Stimulated activated CD8-positive, alpha-beta memory T cell treated with anti-CD3 and anti-CD28 coated beads, Interleukin-2, amount 100 ng/mL, for 48 hours (primary cell): ENCODE measurements at places on chromosomes 5 and 9.
A peak's percentile ranks its signal among the peaks of the same experiment; 100 is the strongest.

GRCh38 chr5:20574576-20574975 is 586.6 kb upstream of the CDH18 start:
- DNase-seq, result no peak

DNA sequence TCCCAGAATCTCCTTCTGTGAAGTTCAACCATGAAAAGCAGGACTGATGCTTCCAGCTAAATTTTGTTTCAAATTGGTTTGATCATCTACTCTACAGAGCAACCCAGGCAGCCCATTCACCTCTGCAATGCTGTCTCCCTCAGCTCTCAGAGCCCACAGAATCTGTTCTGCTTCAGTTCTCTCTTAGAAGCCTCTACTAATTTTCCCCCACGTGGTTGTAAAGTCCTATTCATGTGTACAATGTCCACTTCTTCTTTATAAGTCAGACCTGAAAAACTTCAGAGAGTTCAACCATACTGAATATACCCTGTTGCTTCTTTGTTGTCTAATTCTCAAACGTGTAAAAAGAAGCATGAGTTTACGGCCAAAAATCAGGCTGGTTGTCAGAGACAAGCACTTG is 21.3 kb upstream of the FAM13B start:
- DNase-seq, result no peak

DNA sequence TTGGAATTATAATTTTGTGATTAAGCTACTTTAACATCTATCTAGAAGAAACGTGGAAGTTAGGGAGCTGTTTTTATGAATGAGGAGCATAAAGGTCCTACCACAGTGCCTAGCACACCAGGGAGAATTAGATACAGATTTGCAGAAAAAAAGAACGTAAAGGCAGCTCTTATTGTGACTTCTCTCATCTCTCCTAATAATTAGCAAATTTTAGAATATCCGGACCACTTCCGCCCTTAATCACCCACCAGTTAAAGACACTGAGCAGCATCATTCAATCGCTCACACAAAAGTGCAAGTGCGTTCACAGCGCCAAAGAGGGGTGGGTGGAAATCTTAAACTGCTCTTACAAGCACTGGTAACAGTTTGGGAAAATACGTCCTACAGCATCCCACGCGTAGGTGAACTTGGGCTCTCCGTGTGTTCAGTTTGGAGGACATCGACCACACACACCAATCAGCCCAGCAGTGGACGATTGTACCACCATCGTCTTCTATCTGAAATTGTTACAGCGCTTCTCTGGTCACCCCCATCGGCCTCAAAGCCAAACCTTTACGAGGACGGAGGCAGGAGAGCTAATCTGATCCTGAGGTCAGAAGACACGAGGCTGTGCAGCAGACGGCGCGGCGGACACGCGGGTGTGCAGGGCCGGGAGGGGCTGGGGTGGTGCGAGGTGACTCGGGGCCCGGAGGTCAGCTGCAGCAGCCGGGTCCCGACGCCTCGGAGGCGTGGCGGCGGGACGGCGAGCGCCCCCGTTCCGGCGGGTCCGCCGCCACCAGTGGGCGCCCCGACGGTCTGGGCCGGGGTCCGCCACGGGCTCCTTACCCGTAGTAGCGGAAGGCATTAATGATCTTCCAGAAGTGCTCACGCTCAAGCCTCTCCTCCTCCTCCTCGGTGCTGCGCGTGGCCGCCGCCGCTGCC is 646 bp downstream of the CARNMT1 start:
- peak; percentile 31 for DNase-seq

DNA sequence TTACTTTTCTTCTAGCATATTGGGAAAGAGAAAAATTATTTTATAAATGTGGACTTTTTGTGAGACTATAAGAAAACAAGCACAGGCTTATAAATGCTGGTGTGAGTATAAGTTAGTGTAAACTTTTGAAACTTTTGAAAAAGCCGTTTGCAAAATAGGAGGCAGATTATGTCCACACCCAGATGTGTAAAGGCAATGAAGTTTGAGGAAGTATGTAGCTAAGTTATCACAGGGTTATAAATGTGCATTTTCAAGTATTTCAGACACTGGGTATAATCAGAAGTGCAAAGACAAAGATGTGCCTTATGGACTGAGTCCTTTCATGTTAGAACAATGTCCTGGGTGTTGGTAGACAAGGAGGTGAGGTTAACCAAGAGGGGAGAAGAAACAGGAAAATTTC is 85.5 kb downstream of the ANXA1 start:
- DNase-seq, result no peak

GRCh38 chr5:124678922-124679519 is 67.4 kb downstream of the ZNF608 start:
- no peak for DNase-seq

GRCh38 chr5:176609724-176610434 is at the start of gene GPRIN1:
TSS of gene GPRIN1 (minus strand) at chr5:176610156. CDS start at chr5:176599834, 10,322 bp downstream.
- peak; percentile 43 for DNase-seq

- no peak for DNase-seq
Measured at GRCh38 chr9:100099722-100100042, 639 bp downstream of the INVS start.

DNA sequence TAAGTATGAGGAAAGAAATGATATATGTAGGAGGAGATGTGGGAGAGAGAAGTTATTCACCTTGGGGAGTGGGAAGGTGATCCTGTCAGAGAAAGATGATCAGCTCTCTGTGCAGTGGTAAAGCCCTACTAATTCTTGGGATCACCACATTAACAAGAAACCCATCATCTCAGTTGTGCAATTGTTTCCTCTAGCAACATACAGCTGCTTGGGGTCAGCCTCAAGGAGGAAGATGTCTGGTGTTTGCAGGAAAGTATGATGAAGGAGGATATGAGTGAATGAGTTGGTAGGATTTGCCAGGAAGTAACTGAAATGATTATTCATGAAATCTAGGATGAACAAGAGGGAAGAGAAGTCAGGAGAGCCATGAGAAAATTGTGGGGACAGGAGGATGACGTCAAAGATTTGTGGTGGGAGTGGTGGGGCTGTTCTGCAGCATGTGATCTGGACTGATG is 50.1 kb downstream of the TNFSF8 start:
- DNase-seq, result no peak

GRCh38 chr9:98883276-98883675 is 60.4 kb upstream of the COL15A1 start:
- no peak for DNase-seq

DNA sequence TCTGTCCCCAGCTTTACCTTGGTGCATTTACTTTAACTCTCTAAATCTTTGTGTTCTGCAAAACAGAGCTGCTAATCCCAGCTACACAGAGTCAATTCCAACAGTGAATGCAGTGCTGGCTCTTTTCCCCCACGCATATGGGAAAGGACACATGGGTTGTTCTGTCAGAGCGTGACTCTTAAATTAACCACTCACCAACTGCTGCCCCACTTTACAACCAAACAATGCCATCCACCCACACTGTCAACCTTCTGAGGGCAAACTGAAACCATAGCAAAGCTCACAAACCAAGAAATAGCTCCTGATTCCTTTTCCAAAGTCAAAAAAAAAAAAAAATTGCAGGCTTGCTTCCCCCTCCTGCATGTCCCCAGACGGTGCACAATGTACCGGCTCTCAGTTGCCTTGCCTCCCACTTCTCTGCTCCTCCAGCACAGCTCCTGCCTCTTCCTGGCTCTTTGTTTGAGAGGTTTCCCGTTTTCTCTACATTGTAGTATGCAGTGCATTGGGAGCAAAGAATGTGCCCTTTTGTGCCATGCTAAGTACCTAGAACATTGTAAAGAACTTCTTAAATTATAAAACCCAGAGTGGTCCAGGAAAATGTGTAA is 151.5 kb upstream of the DAPK1 start:
- no peak for DNase-seq

GRCh38 chr5:135999406-136000139 is 29.2 kb upstream of the TGFBI start:
- DNase-seq, result no peak

DNA sequence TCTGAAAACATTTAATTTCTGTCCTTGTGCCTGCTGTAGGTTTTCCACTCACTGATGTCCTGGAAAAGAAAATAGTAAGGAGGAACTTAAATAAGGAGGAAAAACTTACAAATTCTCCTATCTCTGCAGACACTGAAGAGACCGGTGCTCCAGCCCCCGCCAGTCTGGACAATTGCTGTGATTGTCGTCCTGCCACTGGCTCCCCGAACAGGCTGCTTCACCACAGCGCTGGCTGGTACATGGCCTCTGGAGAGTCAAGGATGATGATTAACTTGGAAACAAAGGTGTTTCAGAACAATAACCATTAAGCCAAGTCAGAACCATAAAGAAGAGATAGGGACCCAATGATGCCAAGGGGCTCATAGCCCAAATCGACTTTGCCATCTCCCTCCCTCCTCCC is 7.3 kb downstream of the PLAC8L1 start:
- DNase-seq, result no peak

DNA sequence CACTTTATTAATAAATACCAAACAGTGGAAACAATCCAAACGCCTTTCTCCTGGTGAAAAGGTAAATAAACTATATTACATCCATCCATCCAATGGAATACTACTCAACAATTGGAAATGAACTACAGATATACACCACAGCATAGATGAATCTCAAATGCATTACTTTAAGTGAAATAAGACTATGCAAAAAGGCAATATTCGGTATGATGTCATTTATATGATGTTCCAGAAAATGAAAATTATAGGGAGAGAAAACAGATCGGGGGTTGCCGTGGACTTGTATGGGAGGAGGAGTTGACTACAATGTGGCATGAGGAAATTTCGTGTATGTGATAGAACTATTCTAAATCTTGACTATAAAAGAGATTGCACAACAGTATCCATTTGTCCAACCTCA is 27.5 kb upstream of the SLIT3 start:
- DNase-seq, result no peak

DNA sequence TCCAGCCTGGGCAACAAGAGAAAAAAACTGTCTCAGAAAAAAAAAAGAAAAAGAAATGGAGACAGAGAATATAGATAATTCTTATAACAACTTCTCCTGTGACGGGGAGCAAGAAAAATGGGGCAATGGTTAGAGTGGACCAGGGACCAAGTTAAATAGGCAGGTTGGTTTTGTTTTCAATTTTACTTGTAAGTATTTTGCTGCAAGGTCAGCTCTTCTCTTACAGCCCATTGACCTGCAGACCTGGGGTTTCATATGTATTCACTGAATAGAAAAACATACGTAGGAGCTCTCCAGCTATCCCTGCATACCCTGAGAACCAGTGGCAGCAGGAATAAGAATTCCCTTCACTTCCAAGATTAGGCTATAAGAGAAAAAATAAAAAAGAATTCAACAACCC is 29.2 kb upstream of the IL13 start:
- no peak for DNase-seq

GRCh38 chr5:149714877-149715502 is 15.1 kb upstream of the PPARGC1B start:
- no peak for DNase-seq

DNA sequence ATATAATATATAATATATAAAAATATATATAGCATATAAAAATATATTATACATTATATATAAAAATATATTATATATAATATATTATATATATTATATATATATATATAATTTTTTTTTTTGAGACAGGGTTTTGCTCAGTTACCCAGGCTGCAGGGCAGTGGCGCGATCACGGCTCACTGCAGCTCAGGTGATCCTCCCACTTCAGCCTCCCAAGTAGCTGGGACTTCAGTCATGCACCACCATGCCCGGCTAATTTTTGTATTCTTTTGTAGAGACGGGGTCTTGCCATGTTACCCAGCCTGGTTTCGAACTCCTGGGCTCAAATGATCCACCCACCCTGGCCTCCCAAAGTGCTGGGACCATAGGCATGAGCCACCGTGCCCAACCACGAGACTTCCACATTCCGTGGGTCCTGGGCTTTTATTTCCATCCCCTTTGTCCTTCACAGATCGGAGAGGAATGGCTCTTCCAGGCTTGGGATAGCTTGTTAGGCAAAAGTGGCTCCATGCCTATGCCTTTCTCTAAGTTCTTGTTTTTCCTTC is 62.0 kb upstream of the IER5L start:
- DNase-seq, result no peak

DNA sequence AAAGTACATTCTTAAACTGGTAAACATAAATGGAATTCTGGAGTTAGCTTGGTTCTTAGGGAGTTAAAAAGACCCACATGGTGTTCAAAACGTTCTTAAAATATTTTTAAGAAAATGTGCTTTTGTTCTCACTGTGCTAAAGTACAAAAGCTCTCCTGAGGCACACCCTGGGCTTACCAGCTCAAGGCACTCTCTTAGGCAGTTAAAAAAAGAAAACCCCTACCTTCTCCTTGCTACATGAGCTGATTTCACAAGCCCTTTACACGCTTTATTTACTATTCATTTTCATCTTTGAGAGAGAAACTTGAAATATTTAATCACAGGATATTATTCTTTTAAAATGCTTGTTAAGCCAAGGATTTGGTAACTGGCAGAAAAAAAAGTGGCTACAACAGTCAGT is 723.3 kb upstream of the GRAMD2B start:
- no peak for DNase-seq

- no peak for DNase-seq
Measured at GRCh38 chr5:6994097-6994496, 280.9 kb downstream of the TENT4A start.
